ENCODE measurements at places on chromosomes 12 and 14. TPM values are rescaled to one million over a fixed set of nuclear protein-coding genes. Genes with fewer than 3 reads are reported as not detected.

PLEKHD1 gene
- total RNA-seq: not detected

- H3K36me3 ChIP-seq: no peaks in the 10 kb centered on the region
- no peaks in the 10 kb centered on the region for H3K4me1 ChIP-seq
- H3K27me3 ChIP-seq: no peaks in the 10 kb centered on the region
Measured at GRCh38 chr12:59131462-59131861, 211.2 kb upstream of the LRIG3 start.

DNA sequence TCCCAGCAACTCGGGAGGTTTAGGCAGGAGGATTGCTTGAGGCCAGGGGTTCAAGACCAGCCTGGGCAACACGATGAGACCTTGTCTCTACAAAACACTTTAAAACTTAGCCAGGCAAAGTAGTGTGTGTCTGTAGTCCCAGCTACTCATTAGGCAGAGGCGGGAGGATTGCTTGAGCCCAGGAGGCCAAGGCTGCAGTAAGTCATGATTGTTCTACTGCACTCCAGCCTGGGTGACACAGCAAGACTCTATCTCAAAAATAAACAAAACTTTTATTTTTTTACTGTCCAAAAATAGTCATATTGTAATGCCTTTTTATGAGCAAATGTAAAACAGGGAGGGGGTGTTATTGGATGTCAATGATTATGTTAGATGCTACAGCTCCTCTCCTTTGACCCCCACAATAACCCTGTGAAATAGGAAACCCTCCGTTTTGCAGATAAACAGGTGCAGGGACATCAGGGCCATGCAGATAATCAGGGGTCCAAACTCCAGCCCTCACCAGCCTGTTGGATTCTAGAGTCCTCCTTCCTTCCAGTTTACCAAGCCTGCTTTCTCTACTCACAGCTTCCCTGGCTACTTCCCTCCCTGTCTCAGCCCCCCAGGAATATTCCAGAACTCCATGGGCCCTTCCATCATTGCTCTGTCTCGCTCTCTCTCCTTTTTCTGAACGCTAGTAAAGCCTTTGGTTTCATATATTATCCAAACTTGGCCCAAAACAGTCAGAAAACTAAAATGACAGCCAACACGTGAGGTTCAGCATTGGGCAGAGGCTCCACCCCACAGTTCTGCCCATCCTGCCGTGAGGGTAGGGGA, 5.9 kb upstream of the FBLN5 start:
- H3K4me1 ChIP-seq: no peaks in the 10 kb centered on the region
- DNase-seq: no peak
- H3K4me3 ChIP-seq: no peak overlapping the region
- no peaks in the 10 kb centered on the region for H3K36me3 ChIP-seq
- peaks cover 3% of the 10 kb centered on the region for H3K27me3 ChIP-seq

EFS gene
- not detected for total RNA-seq

ADAM21 gene
- not detected for total RNA-seq

GRCh38 chr14:56087671-56088471, 30.3 kb upstream of the PELI2 start:
- DNase-seq: no peak
- no peaks in the 10 kb centered on the region for H3K36me3 ChIP-seq
- peaks cover 5% of the 10 kb centered on the region for H3K27me3 ChIP-seq
- no peak overlapping the region for H3K4me3 ChIP-seq
- no peak overlapping the region for H3K27ac ChIP-seq
- H3K4me1 ChIP-seq: no peaks in the 10 kb centered on the region

DNA sequence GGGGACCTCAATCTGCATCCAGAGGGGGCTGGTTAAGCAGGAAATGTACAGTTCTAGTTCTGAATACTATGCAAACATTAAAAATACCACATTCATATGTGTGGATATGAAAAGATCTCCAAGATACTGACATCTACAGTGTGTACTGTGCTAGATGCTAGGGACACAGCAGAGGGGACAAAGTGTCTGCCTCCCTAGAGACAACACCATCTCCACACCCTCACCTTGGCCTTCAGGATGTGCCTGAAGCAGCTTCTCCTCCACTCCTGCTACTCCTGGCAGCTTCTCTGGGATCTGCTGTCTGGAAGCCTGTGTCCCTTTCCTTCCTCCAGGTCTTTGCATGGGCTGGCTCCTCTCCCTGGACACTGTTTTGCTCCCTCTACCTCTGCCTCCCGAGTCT, 10.7 kb upstream of the SRSF9 start:
- no peaks in the 10 kb centered on the region for H3K4me1 ChIP-seq
- no peak for DNase-seq
- H3K27me3 ChIP-seq: no peaks in the 10 kb centered on the region
- no peak overlapping the region for H3K27ac ChIP-seq
- no peak overlapping the region for H3K4me3 ChIP-seq

Measured in endothelial cell of umbilical vein (primary cell).